ENCODE measurements at places on chromosomes 7 and 10.

- no peak for DNase-seq
Observed at GRCh38 chr7:25642849-25643248, 414.6 kb upstream of the NPVF start.

DNA sequence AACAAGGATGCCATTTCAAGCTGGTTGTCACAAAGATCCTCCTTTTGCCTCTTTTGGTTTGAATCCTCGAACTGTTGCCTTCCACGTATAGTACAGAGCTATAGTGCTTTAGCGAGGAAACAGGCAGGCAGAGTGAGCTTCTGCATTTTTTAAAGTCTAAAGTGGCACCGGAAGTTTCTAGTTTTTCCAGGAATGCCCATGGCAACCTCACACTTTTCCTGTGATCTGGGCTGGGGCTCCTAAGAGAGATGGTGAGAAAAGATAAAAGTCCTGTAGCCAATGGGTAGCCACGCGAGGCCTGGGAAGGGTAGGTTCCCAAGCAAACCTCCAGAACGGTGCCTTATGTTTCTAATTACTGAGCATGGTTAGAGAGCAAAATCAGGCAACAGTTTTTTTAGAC, 76.7 kb downstream of the CALD1 start:
- DNase-seq = no peak

DNA sequence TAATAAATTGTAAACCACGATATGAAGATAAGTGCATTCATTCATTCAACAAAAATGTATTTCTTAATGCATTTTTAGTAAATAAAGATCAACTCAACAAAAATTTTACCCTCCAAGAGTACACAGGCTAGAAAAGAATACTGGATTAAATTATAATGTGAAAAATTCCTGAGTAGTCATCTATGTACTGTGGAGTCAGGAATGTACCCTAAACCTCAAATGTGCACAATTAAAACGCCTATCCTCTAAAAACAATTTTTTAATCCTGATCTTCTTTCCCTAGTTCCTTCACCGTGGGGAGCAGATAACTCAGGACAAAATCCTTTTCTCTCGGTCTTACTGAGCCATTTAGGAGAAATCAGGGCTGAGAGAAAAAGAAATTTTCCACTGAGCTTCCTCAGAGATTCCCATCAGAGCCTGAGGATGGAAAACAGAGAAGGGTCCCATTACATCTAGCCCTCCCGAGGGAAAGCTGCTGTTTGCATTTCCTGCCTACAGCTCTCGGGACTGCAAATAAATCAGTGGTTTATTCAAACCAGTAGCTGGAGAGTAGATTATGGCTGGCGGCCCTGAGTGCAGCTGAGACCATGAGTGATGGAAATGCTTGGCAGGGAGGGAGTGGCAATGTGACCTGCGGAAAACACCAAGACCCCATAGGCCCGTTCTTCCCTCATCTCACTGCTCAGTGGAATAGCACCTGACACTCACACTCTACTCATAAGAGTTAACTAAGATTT, 7.4 kb downstream of the TAS2R40 start:
- DNase-seq = no peak

GRCh38 chr7:26918241-26918640, 53.9 kb upstream of the SKAP2 start:
- DNase-seq = no peak

DNA sequence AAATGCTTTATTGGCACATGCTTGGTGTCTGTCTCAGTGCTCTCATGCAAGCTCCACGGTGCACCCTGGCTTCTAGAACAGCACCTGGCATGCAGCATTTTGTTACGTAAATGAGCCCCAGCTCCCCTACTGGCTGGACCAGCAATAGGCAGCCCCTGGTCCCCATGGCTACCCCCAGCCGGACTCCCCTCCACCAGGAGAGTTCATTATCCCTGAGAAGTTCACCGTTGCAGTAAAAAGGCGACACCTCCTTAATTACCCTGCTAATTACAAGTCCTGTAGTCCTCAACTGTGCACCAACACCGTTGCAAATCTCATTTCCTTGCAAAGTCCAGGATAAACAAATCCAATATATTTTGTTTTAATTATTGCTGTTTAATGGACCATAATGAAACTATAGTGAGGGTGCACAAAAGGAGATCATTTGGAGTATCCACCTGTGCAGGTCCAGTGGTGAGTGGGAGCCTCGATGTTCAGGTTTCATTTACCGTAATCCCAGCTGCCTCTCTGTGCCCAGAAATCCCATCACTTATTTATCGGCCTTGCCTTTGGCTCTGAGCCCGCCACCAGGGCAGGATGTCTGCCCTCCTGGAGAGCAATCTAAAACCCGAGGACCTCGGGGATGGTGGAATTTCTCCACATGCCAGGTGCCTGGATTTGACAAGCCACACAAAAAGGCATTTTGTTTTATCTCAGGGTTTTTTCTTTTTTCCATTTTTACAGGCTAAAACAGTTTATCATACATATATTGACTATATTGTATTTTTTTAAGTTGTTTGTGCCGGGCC, 12.8 kb upstream of the DRGX start:
- DNase-seq = peak; percentile 59

- peak; percentile 4 for DNase-seq
Observed at GRCh38 chr7:67267914-67268313, 271.3 kb downstream of the TYW1 start.

GRCh38 chr10:43116596-43116995, 21.6 kb upstream of the CSGALNACT2 start:
- DNase-seq = no peak

DNA sequence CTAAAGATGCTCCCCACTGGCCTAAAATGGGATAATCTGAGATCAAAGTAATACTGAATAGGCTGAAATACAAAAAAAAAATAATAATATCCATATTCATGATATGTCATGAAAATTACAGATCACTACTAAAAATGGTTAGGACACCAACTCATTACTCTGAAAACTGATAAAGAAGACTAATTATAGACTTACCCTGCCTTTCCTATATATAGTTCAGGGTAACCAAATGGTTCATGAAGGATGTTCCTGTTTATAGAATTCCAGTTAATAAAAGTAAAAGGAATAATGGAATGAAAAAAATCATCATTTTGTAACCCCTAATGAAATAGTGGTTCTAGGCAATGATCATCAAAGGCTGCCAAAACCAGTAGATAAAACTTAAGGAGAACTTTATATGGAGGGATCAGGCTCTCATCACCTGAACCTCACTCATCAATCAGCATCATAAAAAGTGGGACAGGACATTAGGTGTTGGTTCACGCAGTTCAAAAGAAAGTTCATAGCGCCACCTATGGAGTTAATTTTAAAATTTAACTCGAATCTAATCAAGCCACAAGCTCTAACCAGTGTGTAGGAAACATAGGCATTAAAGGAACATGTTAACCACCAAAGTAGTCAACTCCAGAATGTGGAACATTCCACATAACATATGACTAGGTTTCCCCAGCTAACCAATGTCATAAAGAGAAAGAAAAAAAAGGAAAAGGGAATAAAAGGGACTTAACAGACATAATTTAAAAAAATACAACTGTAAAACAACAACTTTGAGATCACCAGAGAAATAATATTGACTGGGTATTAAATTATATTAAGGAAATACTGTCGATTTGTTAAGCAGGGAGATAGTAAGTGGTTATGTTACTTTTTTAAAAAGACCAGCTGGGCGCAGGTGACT, 35.7 kb downstream of the P4HA1 start:
- peak; percentile 50 for DNase-seq

DNA sequence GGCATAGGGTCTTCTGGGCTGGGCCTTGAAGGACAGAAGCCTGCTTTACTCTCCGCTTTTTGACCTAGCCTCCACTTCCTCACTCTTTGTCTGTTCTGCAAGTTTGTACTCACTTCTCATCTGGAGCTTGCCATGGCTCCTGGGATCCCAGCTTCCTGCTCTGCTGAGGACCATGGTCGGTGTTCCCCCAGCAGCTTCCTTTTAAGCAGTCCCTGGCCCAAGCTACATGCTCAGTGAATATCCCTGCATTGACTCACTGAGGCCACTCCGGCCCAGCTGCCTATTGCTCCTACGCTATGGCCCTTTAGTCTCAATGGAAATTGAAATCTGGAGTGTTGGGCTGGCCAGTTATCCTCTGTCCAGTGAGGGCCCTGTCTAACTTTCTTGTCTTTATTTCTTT, 427.7 kb downstream of the RPS24 start:
- DNase-seq = no peak

GRCh38 chr7:74288034-74288881, 949 bp upstream of the CLIP2 start:
- DNase-seq = no peak

GRCh38 chr10:22581461-22581860, 132.9 kb downstream of the PIP4K2A start:
- DNase-seq = no peak

DNA sequence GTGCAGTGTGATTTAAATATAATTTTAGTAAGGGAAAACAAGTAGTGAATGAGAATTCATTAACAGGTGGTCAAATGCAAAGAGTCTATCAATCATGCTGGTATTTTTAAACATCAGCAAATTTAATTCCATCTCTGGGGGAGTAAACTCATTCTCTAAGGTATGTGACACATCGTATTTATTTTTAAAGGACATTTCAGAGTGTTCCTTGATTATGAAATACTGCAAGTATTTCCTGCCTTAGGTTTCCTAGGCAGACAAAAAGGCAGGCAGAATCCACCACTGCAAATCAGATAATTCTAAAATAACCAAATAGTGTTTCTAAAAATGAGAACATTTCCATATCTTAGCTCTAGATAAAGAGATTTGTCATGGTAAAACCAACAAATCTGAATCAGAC, 193.8 kb downstream of the LRRTM3 start:
- no peak for DNase-seq

GRCh38 chr7:155457544-155458110, 302 bp upstream of the EN2 start:
- no peak for DNase-seq

GRCh38 chr10:103327906-103328305, 23.0 kb downstream of the PCGF6 start:
- no peak for DNase-seq

- no peak for DNase-seq
Observed at GRCh38 chr10:30495687-30496086, 61.7 kb downstream of the MAP3K8 start.

DNA sequence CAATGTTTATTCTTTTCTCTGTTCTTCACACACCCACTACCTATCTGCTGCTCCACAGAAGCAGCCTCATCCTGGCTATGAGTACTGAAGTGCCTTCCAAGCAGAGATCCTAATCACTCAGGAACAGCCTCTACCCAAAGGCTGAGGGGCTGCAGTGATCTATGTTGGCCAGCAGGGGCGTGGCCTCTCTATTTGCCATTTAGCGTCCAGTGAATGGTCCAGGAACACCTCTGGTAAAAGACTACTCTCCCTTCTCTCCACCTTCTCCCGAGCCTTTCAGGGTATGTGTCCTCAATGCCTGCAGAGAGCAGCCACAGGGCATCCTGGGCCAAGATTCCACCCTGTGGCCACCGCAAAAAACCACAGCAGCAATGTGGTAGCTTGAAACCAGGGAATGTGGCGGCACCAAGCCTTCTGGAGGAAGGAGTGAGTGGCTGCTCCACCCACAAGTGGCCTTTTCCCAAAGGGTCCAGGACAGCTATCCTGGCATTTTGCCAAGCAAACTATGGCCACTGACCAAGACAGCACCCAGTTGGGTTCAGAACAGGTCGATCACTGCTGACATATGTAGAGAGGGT, 70.9 kb downstream of the SYPL1 start:
- peak; percentile 49 for DNase-seq

- DNase-seq = no peak
Observed at GRCh38 chr7:117565226-117565625, 85.4 kb downstream of the CFTR start.

GRCh38 chr10:91682912-91683311, 50.0 kb upstream of the PPP1R3C start:
- DNase-seq = no peak

GRCh38 chr7:148567524-148567923, 23.0 kb upstream of the C7orf33 start:
- no peak for DNase-seq

DNA sequence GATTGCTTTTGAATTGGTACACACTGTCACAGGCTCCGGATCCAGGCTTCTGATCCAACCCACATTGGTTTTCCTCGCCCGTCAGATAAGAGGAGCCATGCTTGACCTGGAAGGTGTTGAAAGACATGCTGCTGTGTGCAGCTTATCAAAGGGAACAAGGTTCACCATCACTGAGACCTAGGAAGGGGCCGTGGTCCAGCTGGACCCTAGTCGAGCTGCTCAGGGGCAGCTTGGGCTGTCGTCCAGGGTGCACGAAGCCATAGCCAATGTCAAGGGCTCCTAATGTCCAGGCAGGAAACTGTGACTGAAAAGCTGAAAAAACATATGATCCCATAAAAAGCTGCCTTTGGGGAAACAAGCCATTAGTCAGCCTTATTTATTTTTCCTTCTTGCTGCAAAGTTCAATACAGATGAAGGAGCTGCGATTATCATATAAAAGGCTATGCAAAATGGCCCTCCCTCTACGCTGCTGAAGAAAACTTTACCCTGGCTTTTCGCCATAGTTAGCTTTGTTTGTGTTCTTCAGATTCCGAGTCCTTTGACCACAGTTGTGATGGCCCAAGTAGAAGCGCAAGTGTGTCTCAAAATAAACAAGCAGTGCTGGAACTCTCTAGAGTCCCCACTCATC, 118.0 kb downstream of the CREB5 start:
- no peak for DNase-seq

DNA sequence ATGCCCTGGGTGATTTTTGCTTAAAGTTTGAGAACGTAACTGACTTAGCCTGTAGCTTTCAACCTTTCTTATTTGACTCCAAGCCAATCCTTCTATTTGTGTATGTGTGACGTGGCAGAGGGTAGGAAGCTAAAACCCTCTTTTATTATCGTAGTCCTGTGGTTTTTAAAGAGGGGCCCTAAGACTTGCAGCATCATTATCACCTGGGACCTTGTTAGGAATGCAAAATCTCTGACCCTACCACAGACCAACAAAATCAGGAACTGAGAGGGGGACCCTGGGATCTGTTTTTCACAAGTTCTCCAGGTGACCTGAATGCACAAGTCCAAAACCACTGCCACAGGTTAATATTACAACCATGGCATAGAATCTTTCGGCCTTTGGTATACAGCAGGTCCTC, 80.1 kb downstream of the OSBPL3 start:
- DNase-seq = no peak

DNA sequence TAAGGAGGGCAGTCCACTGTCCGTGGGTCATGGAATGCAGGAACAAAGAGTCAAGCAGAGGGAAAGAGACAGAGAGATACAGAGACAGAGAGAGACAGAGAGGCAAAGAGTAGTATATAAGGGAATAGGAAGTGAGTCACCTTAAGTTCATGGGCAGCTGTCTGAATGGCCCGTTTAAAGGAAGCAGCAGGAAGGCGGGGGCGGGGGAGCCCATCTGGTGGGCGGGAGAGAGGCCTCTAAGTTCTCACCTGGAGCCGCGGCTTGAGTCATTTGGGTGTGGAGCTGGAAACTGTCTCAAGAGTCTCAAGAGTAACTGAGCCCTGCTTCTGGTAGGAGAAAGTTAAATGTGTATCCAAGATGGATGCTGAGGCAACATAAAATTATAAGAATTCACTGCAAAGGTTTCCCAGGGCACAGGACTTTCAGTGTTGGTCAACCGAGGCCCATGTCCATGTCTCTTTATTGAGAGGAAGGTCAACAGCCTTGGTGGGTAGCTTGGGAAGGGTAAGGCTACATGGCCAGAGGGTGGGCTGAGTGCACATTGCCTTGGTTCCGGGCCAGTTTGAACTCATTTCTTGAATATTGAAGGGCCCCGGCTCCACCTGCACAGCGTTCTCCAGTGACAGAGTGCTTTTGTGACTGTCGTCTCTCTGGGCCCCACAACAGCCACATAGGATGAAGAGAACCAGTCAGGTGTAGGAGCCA, 85.5 kb upstream of the CACUL1 start:
- no peak for DNase-seq
